Activated CD4-positive, CD25-positive, alpha-beta regulatory T cell treated with anti-CD3 and anti-CD28 coated beads, Interleukin-2, amount 50 U/mL, for 24 hours (primary cell): ENCODE measurements at places on chromosomes 7 and 10.
A peak's percentile ranks its signal among the peaks of the same experiment; 100 is the strongest.

DNA sequence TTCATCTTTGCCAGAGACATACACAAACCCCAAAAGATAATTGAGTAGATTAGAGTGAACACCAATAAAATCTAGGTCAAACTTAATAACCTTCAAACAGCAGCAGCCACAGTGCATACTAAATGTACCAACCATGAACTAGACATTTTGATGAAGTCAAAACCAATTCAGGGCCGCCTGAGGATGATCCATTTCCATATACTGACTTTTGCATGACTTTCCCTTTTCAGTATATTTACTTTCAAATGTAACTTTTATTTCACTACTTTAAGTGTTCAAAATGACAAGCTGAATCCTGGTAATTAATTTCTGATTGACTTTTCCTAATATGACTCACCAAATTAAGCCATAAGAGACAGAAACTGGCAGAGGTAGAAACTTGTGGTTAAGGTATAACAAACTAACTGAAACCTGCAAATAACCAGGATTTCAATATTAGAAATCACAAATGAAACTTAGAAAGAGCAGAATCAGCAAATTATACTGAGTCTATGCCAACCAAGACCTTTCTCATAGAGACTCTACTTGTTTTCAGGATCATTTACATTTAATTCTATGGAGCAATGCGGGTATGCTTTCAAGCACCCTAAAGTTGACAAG is 171.9 kb upstream of the LRRN3 start:
- ATAC-seq = peak; percentile 55

- no peak for ATAC-seq
Measured at GRCh38 chr10:15489431-15489830, 118.3 kb upstream of the FAM171A1 start.

GRCh38 chr10:93079663-93080349 is 6.1 kb downstream of the CYP26A1 start:
- no peak for ATAC-seq

DNA sequence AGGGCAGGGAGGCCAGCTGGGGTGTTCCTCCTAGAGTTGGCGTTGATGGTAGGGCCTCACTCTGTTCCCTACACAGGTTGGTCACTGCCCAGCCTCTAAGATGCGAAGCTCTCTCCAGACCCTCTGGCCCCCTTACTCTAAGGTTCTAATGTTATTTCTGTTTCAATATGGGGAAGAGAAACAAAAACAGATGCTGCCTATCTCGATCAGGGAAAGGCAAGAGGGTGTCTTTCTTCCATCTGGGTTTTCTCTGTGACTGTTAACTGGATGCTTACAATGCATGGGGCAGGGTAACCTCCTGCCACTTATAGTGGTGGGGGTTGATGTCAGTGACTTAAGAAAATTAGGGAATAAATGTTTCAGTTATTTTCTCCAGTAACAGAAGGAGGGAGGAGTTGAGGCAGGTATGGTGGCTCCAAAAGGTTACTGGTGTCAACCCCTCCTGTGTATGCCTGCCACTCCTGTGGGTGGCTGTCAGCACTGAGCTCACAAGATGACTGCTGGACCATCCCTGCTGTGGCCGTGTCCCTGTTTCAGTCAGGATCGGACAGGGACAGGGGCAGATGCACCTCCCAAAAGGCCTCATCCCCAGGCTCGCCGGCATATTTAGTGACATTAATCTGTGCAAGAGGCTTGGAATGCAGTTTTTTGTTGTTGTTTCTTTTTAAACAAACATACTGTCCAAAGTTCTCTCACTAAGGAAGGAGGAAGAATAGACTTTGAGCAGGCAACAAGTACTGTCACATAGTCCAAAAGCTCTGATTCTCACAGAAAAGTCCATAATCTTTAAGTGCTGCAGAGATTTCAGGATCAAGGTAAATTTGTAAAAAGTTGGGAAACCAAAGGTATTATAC is 39.6 kb upstream of the SYPL1 start:
- no peak for ATAC-seq

DNA sequence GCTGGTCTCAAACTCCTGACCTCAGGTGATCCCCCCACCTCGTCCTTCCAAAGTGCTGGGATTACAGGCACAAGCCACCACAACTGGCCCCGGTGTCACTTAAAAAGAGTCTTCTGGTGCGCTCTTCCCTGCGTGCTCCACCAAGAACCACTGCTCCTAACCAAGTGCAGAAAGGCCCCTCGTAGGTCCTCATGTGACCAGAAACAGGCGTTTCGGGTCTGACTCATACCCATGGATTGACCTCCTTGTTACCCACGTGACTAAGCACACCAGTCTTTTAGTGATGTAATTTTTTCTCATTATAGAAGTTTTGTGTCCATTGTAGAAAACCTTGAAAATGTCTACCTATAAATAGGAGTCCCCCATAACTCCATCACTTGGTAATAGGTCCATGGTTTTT is 13.9 kb downstream of the FKBP6 start:
- no peak for ATAC-seq

DNA sequence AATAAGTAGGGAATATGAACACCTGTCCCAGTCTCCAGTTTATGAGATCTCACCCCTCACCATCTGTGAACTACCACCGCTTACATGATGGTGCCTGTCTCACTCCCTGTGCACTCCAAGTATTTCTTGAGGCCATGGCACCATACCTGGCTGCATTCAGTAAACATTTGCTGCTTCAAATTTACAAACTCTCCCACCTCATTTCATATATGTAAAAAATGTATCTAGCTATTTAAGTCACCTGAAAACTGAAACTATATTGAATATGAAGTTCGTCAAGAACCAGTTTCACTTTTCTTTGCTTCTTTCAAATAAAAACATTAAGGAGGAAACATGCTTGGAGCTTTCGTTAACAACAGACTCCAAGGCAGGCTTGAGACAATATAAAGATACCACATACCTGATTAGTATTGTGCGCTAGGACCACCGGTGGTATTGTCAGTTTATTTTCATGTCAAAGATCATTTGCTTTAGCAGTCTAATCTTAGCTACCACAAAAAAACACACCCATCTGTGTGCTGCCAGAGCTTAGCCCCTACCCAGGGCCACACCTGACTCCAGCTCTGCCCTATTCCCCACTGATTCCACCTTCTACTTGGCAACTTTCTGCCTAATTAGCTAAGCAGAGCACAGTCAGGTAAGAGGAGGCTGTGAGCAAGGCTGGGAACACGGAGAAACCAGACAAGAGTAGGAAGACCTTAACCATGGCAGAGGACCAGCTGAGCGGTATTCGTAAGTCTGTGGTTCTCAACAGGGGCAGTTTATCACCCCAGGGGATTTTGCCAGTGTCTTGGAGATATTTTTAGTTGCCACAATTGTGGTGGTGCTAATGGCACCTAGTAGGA is 92.0 kb downstream of the ZFAND4 start:
- ATAC-seq = peak; percentile 59

DNA sequence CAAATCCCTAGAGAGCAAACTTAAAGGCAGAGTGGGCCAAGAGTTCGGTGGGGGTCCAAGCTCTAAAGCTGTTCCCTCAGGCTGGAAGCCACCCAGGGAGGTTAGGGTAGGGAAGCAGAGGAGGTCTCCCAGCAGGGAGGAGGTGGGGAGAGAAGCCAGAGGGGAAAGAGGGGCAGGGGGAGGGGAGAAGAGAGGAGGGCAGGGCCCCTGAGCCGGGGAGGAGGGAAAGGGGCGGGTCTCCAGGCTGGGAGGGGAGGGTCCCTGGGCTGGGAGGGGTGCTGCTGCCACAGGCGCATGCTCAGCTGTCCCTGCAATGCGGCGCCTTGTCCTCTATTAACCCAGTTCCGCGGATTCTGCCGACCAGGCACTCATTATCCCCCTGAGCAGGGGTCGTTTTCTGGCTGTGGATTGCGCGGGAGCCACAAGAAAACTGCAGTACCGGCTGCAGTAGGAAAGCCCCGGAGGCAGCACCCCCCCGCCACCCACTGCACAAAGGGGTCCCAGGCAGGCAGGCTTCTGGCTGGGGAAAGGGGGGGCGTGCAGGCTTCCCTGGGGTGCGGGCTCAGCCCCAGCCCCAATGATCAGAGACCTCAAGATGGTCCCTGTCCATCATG is 49.3 kb downstream of the CAMK2B start:
- no peak for ATAC-seq
